ENCODE measurements at places on chromosomes 6 and 20. TPM values are rescaled to one million over a fixed set of nuclear protein-coding genes. Genes with fewer than 3 reads are reported as not detected.

Gene TCFL5
- total RNA-seq: 11.7 TPM

Gene OCSTAMP
- not detected for total RNA-seq

Gene TRAPPC3L
- total RNA-seq: 0.07 TPM

Gene PLCB1
- 29.2 TPM for total RNA-seq

Gene GRM1
- total RNA-seq: 0.12 TPM

Gene SLC16A10
- total RNA-seq: 3.8 TPM

Gene CDKN1A
- total RNA-seq: 74.1 TPM

All from uterus (tissue), 4 donors.